Neural progenitor cell (in vitro differentiated cells): ENCODE measurements at places on chromosomes 11 and 22.

- no peak for DNase-seq
Measured at GRCh38 chr11:68396516-68396915, 64.0 kb upstream of the PPP6R3 start.

GRCh38 chr22:30906411-30906810 is 62.2 kb downstream of the MORC2 start:
- no peak for DNase-seq

DNA sequence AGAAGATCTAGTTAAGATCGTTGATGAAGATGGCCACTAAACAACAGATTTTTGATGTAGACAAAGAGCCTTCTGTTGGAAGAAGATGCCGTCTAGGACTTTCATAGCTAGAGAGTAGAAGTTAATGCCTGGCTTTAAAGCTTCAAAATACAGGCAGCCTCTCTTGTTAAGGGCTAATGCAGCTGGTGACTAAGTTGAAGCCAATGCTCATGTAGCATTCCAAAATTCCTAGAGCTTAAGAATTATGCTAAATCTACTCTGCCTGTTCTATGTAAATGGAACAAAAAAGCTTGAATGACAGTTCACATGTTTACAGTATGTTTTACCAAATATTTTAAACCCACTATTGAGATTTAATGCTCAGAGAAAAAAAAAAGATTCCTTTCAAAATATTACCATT is 492.6 kb downstream of the CNTN5 start:
- DNase-seq: no peak

DNA sequence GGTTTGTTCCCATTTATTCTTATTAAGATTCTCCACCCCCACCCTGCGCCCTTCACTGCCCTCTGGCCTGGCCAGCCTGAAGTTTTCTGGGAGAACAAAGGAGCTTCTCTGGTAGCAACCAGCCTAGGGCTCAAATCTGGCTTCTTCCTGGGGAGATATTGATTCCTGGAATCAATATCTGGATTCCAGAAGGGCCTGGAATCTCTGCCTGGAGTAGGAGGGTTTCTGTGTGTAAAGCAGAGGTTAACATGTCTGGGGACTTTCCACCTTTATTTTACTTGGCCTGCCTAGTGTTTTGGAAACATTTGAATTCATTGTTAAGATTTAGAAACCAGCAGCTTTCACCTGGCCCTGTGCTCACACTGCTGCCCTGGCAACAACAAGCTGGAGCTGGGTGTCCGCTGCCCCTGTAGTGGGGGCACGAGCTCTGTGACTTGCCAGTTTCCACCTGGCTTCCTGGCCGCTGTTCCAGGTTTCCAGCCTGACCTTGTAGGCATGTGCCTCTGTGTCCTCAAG is 5.5 kb downstream of the C11orf91 start:
- no peak for DNase-seq

DNA sequence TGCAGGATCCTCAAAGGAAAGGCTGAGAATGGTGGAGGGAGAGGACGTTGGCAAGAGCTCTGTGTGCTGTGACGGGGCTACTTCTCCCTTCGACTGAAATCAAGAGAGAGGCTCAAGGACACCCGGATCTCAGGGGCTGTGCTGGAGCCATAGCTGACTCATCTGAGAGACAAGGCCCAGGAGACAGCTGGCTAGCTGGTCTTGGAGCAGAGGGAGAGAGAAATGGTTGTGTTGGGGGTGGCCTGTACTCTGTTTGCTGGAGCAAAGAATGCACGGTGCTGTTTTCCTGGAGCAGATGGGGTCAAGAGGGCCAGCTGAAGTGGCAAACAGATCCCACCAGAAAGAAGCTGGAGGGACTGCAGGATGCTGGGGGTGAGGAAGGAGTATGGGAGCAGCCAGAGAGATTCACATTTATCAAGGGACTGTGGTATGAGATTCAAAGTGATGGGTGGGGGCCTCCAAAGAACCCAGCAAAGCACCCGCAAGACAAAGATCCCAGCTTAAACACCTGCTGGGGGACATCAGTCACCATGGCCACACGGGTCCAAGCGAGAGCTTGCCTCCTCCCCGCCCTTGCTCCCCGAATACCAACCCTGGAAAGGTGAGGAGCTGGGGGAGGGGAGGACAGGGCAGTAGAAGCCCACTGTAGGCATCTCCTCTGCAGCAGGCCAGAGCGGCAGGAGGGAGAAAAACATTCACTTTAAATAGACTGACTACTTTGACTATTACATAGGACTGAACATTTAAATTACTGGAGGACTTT is 40.8 kb downstream of the MAP6 start:
- no peak for DNase-seq

DNA sequence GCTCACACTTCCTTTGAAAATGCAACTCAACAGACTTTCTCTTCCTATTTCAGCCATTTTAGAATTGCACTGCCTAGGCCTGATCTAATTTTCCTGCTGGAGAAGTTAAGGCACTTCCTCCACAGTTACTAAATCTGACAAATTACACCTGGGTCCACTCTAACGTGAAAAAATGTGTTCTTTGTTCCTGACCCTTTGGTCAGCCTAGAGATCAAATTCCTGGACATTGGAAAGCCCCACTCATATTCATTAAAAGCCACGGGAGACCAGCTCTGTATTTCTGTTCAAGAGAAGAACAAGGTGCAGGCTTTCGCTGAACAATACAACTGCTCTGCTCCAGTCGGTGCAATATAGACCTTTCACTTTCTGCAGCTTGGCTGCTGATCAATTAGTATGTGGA is 96.6 kb downstream of the MPPED2 start:
- DNase-seq: peak; percentile 41

DNA sequence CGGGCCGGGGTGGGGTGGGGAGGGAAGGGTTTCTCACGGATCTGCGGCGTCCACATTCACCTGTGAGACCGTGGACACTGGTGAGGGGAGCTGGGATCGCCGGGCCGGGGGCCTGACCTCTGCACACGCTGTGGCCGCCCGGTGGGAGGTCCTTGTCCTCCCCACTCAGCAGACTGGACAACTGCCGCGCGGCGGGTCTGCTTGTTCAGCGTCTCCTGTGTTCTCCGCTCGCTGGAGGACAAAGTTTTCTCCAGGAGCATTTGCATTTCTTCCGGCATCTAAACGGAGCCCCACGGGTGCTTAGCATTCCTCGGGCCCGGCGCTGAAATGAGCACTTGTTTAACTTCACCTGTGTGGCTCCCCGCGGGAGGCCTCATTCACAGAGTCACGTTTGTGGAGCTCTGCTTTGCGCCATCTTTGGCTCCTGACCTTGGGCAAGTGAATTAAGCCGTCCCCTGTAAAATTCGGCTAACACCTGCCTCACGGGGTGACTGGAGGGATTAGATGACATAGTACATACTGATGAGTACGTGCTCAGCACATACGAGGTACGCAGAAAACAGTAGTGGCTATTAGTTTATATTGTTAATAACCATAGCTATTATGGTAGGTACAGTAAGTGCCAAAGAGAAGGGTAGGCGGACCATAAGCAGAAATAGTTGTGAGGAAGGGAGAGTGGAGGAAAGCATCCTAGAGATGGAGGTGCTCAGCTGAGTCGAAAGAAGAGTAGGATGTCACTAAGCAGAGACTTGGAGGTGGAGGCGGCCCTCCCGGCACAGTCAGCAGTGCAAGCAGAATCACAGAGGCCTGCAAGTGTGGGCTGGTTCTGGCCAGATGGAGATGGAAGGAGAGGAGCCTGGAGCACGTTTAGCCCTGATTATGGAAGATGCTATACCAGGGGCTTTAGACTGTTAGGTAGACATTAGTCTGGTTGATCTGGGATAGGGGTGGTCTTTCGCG is 885 bp downstream of the TRMU start:
- peak; percentile 70 for DNase-seq

DNA sequence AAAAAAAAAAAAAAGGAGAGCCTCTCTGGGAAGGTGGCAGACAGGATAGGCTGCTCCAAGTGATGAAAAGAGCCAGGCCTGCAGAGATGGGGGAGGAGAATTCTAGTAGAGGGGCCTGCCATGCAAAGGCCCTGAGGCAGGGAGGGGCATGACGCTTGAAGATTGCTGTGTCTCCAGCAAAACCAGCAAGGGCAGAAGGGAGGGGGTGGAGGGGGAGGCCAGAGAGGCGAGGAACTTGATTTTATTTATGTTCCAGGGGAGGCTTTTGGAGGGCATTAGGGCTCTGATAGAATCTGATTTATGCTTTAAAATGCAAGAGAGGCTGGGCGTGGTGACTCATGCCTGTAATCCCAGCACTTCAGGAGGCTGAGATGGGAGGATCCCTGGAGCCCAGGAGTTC is 16.7 kb upstream of the PACSIN2 start:
- no peak for DNase-seq

DNA sequence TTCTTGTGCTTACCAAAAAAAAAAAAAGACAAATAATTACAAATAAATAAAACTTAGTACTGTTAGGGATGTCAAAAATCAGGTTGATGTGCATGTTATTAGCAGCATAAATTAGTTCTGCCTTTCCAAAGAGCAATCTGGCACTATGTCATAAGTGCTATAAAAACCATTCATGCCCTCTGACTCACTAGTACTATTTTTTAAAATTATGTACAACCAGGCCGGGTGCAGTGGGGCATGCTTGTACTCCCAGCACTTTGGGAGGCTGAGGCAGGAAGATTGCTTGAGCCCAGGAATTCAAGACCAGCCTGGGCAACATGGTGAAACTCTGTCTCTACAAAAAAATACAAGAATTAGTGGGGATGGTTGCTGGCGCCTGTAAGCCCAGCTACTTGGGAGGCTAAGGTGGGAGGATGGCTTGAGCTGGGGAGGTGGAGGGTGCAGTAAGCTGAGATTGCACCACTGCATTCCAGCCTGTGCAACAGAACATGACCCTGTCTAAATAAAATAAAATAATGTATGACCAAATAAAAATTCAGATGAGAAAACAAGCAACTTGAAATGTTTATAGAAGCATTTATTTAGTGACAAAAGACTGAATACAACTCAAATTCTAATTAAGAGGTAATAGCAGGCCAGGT is 25.3 kb downstream of the UEVLD start:
- no peak for DNase-seq
